ENCODE measurements at places on chromosomes 6 and 20.

- DNase-seq, result no peak
These were observed 32.0 kb downstream of the CEP43 start for GRCh38 chr6:167031082-167031709.

DNA sequence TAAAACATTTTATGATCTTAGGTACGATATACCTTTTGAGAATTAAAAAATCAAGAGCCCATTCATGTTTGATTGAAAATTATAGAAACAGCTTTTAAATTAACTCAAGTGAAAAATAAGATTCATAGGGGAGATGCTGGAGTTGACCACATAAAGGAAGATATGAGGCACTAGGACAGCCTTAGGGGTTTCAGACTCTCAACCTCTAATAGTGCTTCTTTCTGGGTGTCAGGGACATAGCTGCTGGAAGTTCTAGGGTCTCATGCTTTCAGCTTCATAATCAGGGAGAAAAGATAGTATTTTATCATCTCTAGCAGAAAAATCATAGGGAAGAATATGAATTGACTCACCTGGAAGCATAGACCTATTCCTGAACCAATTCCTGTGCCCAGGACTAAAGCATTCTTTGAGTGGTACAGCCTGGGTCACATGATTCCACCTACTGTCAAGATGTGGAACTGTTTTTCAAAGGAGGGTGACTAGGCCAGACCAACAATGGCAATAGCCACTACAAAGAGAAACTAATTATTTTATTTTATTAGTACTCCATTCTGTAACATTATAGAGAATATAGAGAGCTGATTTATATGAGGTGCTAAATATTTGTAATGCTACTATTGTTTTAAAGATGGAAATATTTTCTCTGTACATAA lies 27.8 kb upstream of the CENPW start:
- peak; percentile 59 for DNase-seq

GRCh38 chr20:33540427-33540826 lies 50.5 kb downstream of the CBFA2T2 start:
- DNase-seq, result no peak

DNA sequence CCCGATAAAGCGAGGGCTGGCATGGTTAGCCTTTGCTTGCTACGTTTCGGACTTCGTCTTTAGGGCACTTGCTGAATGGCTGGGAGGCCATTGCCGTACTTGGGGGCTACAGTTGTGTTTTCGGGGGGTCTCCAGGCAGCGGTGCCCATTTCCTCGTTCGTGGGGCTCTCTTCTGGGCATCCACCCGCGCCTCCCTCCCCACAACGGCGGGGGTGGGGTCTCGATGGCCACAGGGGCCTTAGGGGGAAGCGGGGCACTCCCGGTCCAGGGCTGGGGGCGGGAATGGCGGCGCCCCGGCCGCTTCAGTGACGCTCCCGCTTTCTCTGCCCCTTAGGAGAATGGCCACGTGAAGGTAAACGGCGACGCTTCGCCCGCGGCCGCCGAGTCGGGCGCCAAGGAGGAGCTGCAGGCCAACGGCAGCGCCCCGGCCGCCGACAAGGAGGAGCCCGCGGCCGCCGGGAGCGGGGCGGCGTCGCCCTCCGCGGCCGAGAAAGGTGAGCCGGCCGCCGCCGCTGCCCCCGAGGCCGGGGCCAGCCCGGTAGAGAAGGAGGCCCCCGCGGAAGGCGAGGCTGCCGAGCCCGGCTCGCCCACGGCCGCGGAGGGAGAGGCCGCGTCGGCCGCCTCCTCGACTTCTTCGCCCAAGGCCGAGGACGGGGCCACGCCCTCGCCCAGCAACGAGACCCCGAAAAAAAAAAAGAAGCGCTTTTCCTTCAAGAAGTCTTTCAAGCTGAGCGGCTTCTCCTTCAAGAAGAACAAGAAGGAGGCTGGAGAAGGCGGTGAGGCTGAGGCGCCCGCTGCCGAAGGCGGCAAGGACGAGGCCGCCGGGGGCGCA lies 2.4 kb downstream of the MARCKS start:
- DNase-seq, result peak; percentile 65
